ENCODE measurements at places on chromosomes 13 and 19.

DNA sequence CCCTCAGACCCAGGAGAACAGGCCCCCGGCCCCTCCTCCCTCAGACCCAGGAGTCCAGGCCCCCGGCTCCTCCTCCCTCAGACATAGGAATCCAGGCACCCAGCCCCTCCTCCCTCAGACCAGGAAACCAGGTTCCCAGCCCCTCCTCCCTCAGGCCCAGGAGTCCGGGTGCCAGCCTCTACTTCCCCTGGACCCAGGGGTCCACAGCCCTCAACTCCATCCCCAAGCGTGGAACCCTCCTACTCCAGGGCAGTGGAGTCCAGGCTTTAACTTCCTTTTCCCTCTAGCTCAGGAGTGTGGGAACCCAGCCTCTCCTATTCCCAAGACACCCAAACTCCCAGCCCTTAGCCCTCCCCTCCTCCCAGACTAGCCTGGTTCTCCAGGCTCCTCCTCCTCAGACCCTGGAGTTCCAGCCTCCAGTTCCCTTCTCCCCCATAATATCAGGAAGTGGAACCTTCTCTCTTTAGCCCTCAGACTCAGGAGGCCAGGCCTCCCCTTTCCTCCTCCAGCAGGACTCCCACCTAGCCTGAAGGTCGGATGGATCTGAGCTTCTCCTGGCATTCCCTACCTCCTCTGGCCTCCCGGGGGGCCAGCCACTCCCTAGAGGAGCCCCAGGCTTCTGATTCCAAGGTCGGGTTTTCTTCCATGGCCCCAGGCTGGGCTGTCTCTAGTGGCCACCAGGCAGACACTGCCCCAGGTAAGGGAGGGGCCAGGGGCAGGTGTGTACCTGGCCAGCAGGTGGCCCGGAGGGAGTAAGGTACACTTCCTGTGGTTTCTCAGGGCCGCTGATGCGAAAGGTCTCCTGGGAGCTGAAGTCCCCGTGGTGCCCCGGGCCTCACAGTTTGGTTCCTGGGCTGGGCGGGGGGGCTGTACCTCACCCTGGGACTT is at the start of gene TMC4:
TMC4 (minus strand) TSS at position 690 of the 888 bp plus-strand sequence; CDS start at position 647, 43 bp downstream.
- peak; percentile 28 for DNase-seq

GRCh38 chr19:39701291-39701690 is 3.0 kb upstream of the LGALS14 start:
- DNase-seq = no peak

DNA sequence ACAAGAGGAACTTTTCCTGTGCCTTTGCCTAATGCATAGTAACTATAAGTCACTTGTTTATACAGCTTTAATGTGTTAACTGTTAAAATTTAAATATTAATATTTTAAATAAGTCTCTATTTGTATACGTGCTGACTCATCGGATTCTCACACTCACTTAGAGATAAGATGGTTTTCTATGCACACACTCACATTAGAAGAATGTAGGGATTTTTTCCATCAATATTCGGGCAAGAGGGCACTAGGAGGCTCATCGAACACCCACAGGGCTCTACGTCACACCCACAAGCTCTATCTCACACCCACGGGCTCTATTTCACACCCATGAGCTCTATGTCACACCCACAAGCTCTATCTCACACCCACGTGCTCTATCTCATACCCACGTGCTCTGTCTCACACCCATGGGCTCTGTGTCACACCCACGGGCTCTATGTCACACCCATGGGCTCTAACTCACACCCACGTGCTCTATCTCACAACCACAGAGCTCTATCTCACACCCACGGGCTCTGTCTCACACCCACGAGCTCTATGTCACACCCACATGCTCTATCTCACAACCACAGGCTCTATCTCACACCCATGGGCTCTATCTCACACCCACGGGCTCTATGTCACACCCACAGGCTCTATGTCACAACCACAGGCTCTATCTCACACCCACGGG is 73.4 kb downstream of the COL4A2 start:
- peak; percentile 78 for DNase-seq

GRCh38 chr13:45859705-45860104 is 8.2 kb upstream of the SIAH3 start:
- DNase-seq = no peak

DNA sequence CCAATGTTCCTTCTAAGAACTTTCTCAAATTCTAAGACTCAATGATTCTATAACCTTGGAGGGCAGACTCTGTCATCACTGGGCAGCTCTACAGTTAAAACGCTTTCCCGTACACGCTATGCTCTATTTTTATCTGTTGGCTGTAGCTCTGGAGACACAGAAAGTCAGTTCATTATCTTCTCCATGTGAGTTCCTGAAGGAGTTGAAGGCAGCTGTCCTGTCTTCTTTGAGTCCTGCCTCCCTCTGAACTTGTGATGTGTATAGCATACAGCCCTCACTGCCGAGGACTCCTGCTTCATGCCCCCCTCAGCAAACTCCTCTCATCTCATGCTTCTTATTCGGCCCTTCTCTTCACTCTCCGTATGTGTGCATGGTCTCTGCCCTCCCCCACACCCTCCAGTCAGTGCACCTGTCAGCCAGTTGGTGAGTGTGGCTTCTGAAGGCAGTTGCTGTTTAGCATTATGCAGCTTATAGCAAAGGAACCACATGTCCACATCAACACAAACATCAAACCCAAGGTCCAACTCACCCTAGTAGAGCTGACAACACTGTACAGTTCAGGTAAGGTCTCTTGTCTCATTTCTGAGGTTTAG is 504.9 kb downstream of the DIAPH3 start:
- DNase-seq = no peak

- DNase-seq = no peak
These were observed 101.1 kb upstream of the FRY start for GRCh38 chr13:31930490-31930889.

DNA sequence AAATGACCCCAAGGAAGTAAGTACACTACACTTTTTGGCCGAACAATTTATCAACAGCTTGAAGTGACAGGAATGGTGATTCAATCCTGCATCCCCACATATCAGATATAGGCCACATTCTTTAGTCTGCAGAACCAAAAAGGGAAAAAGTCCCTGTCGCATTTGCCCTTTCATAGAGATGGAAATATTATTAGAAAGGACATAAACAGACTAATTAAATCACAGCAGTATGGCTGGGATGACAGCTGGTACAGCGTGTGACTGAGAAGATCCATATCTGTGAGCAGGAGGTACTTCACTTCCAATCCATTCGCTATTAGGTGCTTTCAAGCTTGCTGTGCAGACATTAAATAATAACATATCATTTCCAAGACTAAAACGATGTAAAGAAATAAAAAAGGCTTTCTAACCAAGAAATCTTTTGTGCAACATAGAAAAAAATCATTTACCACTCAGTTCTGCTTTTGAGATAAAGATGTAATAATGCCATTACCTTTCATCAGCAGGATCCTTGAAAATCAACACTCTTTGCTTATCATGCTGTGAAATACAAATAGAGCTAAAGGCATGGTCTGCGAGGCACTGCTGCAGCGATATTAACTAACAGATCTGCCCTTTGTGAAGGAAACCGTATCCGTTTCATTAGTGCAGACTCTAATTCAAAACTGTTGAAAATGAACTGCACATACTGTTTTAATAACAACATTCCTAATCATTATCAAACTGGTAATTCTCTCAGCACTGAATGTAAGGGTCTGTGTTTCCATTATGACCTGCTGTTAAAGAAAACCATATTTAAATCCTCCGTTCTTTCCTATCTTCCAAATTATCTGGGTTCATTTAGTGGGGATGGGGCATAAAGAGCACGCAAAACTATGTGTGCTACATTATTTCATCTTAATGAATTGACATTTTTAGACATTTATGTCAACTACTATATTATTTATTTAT is 245.6 kb downstream of the DACH1 start:
- DNase-seq = no peak

DNA sequence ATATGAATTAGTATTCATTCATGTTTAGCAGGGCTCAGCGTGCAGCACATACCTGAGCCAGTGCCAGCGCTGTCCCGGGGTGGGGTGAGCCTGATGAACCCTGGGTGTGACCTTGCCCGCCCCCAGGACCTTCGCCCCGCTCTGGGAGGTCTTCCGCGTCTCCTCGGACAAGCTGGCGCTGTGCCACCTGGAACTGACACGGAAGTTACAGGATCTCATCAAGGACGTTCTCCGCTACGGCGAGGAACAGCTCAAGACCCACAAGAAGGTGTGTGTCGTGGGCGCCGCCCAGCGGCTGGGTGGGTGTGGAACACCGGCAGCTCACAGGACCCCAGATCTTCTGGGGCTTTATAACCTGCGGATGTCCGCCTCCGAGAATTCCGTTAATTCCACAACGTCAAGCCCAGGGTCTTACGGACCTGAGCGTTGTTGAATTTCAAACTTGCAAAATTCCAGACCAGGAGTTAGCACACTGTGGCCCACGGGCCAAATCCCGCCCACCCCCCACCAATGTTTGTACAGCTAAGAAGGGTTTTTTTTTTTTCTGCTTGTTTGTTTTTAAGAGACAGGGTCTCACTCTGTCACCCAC is 15.4 kb downstream of the FCHO1 start:
- peak; percentile 85 for DNase-seq

DNA sequence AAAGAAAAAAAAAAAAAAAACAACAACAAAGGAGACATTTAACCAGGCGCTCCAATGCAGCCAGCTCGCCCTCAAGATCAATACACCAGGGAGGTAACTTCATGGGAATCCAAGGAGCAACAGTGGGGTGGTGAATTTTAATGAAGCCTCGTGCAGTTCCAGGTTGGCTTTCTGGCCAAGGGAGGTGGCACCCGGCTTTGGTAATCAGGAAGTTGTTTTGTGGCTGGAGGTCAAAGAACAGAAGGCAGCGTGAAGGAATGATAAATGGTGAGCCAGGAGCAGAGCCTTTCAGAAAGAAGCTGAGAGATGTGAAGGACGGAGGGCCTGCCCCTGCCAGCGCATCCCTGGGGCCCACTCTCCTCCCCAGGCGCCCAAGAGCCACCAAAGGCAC is 188.2 kb upstream of the TSC22D1 start:
- no peak for DNase-seq

DNA sequence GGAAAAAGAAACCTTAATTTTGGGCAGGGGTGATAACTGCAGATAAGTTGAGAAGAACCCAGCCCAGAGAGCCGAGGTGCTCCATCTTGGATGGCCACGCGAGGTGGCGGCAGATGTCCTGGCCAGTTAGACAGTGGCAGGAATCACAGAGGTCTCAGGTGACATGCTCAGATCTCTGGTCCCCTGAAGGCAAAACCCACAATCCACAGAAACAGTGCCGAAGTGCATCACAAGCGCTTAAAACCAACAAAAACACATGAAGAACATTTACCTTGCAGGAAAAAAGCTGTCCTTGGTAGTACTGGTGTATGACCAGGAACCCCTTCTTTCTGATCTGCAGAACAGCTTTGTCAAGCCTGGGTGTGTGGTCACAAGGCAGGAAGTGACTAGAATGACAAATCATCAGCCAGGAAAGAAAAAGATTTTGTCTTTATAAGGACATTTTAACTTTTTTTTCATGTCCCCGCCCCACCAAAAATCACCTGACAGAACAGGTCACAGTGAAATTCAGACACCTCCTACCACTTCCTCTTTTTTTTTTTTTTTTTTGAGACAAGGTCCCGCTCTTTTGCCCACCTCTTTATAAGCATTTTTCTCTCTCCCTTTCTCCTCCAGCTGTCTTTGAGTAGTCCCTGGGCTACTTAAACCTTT is at the start of gene LCP1:
LCP1 (minus strand) TSS at position 338 of the 651 bp plus-strand sequence. CDS start 22,515 bp downstream, outside the sequence.
- DNase-seq = no peak

- DNase-seq = no peak
These were observed 42.4 kb upstream of the USE1 start for GRCh38 chr19:17172624-17173345.

DNA sequence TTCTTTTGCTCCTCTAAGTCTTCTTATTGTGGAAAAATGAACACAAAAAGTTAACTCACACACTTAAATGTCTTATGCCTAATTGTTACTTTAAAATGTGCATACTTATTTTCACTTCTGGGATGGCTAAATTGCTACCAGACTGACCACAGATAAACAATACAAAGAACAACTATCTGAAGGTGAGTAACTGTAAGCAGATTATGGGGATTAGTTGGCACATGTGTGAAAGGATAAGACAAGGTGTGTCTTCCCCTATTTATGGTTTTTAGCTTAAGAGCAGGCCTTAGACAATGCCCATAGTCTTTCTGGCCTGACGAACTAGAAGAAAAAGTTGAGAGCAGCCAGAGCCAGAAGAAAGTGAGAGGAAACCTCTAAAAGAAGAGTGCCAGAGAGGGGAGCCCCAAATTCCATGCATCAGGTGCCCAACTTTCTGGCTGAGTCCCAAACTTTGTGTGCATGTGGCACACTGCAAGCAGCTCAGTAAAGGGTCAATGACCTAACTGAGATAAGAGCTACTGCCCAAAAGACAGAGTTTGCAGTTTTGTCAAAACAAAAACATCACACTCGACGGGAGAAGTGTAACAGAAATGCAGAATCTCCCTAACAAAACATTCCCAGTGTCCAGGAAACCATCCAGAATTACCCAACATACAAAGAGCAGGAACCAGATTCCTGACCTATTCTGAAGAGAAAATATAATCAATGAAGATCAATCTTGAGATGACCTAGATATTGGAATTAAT is 375.4 kb downstream of the KCNRG start:
- DNase-seq = no peak

DNA sequence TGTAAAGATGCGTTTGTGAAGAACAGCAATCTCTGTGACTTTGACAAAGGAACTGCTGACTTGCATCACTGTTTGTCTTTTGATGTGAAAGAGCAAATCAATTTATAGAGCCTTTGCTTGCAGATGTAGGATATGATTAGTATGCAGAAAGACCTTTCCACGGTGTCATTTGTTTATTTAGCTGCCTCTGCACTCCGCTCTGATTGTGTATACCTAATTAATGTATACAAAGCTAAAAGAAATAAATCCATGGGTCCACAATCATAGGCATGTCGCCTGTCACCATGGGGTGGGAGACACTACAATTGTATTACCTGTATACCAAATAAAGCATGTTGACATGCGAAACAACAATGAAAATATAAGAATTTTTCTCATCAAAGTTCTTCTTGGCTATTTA is 410.7 kb downstream of the MZT1 start:
- DNase-seq = no peak

- no peak for DNase-seq
These were observed 41.6 kb downstream of the TM9SF2 start for GRCh38 chr13:99542788-99543406.

GRCh38 chr13:66560189-66560588 is 669.9 kb downstream of the PCDH9 start:
- no peak for DNase-seq

GRCh38 chr13:57682128-57682716 is 50.7 kb downstream of the PCDH17 start:
- DNase-seq = no peak

DNA sequence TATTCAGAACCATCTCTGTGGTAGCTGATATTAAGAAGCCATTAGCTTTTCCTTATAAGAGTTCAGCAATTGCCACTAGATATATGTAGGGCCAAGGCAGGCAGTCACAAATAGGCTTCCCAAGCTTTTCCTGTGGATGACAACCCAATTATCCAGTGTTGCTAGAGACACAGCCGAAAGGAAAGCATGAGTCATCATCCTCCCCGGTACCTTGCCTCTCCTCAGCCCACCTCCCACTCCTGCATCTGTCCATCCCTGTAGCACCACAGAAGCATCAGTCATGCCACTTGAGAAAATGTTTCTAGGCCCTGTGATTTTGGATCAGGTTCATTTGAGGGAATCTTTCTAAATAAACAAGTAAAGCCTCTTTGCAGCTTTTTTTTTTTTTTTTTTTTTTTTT is 204.3 kb downstream of the DNAJC15 start:
- peak; percentile 19 for DNase-seq
